Upper lobe of left lung (tissue), 6 donors: ENCODE measurements at places on chromosomes 2 and 18. TPM values are rescaled to one million over a fixed set of nuclear protein-coding genes. Genes with fewer than 3 reads are reported as not detected.

DNA sequence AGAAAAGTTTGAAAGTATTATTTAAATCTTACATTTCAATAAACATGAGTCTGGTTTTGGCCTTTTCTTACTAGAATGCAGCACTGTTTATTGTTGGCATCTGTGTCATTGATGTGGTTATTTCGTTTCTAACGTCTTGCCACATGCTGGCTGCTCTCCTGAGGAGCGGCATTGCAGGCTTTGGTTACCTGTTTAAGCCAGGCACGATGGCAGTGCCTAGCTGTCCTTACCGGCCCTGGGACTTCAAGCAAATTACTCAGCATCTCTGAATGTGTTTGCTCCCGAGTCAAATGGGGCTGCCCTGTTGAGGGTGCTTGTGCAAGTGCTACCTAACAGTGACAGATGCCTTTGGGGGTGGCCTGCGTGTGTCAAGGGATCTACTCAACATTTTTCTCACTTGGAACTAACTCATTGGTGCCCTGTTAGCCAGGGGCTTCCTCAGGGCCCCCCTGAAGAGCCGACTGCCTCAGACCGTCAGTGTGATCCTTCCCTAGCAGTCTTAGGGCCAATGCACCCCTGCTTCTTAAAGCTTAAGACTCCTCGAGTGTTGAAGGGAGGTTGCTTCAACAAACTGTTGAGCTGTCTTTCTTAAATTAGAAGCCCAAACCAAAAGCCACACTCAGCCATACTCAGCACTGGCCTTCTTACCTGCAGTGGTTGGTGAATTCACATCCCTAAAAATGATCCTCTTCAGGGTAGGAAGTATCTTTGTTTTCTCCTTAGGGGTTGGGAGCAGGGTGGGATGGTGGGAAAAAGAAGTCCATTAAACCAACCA is 151.5 kb downstream of the NCK2 start:
- H3K27ac ChIP-seq = no peak overlapping the region
- no peak overlapping the region for H3K4me3 ChIP-seq
- no peak for DNase-seq

DNA sequence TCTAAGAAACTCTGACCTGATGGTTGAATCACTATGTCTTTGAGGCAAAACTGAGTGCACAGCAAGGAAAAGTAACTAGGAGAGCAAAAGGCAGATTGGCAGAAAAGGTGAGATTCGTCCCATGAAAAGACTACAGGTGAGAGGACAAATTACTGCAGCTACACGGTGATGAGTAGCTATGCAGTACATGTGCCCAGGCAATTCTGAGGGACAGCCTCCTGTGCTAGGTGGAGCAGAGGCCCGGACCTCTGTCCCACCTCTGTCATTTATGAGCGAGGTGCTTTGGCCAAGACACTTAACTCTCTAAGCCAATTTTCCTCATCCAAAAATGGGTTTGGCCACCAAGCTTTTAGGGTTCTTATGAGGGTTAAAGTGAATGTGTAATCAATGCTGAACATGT is 59.9 kb downstream of the GRB14 start:
- H3K4me3 ChIP-seq = no peak overlapping the region
- H3K4me1 ChIP-seq = no peaks in the 10 kb centered on the region
- no peak for DNase-seq
- no peaks in the 10 kb centered on the region for H3K36me3 ChIP-seq
- no peak overlapping the region for H3K27ac ChIP-seq

DNA sequence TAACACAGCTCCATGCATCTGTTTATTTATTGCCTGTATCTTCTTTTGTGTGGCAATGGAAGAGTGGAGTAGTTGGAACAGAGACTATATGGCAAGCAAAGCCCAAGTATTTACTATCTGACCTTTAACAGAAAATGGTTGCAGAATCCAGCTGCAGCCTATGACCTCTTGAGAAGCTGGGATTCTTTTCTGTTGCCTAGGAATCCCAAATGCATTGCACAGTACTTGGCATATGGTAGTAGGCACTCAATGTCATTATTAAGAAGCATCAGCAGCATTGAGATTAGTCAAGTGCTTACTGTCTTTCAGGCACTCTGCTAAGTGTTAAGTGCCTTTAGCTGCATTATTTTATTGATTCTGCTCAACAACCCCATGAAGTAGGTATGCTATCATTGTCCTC is 331.6 kb downstream of the CCDC85A start:
- H3K27me3 ChIP-seq = no peaks in the 10 kb centered on the region
- H3K4me1 ChIP-seq = no peaks in the 10 kb centered on the region
- no peak overlapping the region for H3K4me3 ChIP-seq
- H3K36me3 ChIP-seq = no peaks in the 10 kb centered on the region
- H3K27ac ChIP-seq = no peak overlapping the region
- DNase-seq = no peak

- H3K4me1 ChIP-seq = peaks cover 6% of the 10 kb centered on the region
- H3K4me3 ChIP-seq = no peak overlapping the region
- DNase-seq = no peak
- H3K36me3 ChIP-seq = no peaks in the 10 kb centered on the region
These were observed 38.6 kb downstream of the CABLES1 start for GRCh38 chr18:23173912-23174311.

GRCh38 chr2:28855977-28856376 is 14.1 kb downstream of the TRMT61B start:
- no peaks in the 10 kb centered on the region for H3K27me3 ChIP-seq
- no peak for DNase-seq
- peaks cover 26% of the 10 kb centered on the region for H3K36me3 ChIP-seq
- no peak overlapping the region for H3K4me3 ChIP-seq

DNA sequence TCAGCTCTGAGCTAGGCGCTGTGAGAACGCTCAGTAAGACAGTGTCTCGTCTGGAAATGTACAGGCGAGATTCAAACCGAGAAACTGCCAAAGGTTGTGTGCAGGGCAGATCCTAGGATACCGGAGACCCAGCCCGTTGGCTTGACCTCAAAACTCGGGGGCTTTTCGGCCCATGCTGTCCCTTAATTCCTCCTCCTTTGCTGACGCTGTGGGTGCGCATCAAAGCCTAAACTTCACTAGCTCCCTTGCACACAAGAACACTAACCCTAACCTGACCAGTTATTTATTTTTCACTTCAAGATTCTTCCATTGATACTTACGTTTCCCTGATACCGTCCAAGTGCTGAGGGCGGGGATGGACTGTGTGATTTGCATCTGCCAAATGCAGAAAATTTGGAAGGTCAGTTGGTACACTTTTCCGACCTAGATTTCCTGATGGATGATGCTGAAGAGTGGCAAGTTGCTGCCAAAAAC is 1.0 kb upstream of the AAK1 start:
- no peak for DNase-seq
- H3K4me3 ChIP-seq = peak overlapping the region; percentile 85
- H3K36me3 ChIP-seq = no peaks in the 10 kb centered on the region
- H3K4me1 ChIP-seq = peaks cover 39% of the 10 kb centered on the region
- no peaks in the 10 kb centered on the region for H3K27me3 ChIP-seq
- H3K27ac ChIP-seq = peak overlapping the region; percentile 97

GRCh38 chr18:4842751-4843150 is 354.3 kb downstream of the AKAIN1 start:
- no peaks in the 10 kb centered on the region for H3K27me3 ChIP-seq
- H3K36me3 ChIP-seq = no peaks in the 10 kb centered on the region
- no peaks in the 10 kb centered on the region for H3K4me1 ChIP-seq

Gene CD207
- not detected for total RNA-seq
